CD4-positive, alpha-beta T cell treated with Interleukin-4 for 4 hours (primary cell): ENCODE measurements at places on chromosomes 11 and 22.

DNA sequence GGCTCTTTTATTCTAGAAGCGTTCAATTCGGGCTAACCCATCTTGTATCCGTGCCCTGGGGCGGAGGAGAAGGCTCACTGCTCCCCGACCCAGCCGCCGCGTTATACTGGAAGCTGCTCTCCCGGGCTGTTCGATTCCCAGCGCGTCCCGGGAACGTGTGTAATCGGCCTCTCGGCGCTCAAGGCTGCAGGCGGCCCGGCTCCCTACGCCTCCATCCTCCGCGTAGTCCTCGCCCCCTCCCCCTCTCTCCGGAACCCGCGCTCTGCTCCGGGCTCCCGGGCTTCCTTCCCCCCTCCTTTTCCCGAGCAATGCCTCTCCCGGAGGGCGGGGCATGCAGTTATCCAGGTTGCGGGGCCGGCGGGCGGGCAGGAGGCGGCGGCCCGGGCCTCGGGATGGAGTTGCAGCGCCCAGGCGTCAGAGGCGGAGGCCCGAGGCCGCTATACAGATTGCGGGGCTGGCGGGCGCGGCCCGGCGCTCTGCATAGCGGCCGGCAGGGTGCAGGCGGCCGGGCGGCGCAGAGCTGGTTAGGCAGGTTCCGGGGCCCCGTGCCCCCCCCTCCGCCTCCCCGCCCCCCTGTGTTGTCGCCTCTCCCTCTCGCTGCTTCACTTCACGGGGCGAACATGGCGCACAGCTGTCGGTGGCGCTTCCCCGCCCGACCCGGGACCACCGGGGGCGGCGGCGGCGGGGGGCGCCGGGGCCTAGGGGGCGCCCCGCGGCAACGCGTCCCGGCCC is at the start of gene KMT2A:
Gene KMT2A, plus strand, starts transcription at position 600 of the 732 bp plus-strand sequence. Its CDS starts 21 bp downstream, at position 621.
- peak; percentile 94 for DNase-seq

DNA sequence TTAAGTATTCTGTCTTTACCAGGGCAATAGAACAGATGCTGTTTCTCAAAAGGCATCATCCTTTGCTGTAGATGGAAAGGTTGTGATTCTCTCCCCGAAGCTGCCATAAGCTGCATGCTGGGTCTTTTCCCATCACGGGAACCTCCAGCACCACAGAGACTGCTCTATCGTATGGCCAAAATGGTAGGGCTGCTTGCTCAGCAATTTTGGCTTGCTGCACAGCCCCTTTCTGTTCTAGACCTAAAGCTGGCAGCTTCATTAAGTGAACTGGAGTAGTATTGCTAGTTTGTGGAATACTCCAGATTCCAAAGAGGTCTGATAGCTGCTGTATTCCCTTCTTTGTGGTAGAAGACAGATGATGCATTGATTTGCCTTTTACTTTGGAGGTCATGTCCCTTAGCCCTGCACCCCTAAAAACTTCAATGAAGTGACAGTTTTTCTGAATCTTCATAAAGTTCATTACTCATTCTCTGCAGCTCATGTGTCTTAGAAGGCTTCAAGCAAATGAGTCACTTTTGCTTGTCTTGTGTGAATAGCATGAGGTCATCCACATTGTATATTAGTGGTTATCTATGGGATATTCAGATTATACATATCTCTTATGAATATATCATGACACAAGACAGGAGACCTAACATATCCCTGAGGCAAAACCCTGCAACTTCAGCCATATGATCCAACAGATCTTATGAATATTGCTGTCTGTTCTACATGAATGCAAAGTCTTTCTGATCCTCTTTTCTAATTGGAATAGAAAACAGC is 245.3 kb downstream of the FAM76B start:
- DNase-seq: peak; percentile 17

DNA sequence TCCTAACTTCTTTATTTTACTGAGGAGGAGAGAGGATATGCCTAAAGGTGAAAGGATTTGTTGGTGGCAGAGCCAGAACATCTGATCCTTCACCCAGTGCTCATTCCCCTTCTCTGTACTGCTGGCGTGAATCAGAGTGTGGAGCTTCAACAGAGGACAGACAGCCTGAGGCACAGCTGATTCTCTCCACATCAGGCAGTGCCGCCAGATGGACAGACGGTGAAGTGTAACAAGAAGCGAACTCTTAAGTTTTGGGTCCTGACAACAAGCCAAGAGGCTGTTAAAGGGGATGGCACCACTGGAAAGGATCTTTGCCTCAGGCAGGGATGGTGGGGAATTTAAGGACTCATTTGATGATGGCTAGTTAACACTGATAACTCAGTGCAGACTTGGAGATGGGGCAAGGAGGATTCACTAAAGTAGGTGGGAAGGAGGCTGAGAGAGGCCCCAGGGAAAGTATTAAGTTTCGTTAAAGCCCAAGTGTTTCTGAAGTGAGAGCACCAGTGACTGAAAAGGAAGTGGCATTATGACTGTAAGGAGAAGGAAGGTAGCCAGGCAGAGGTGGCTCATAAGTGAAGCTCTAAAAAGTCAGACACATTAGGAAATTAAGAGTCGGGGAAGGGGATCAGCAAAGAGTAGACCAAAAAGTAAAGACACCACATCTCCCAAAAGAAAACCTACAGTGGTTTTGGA is 81.3 kb downstream of the CLPB start:
- no peak for DNase-seq

DNA sequence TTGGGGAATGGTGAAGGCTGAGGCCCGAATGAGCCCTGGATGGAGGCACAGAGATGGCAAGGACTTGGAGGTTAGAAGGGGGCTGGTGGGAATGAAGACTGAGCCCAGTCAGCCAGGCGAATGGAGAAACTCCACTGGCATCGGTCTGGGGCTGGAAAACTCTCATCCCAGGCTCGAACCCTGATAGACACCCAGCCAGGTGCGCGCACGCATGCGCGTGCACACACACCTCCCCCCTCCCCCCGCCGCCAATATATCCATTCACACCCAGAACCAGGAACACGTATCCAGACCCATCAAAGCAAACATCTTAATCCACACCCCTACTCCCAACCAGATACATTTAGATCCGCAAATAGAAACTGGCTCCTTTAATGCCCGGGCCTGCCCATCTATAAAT is 139.3 kb downstream of the CEP164 start:
- DNase-seq: no peak

DNA sequence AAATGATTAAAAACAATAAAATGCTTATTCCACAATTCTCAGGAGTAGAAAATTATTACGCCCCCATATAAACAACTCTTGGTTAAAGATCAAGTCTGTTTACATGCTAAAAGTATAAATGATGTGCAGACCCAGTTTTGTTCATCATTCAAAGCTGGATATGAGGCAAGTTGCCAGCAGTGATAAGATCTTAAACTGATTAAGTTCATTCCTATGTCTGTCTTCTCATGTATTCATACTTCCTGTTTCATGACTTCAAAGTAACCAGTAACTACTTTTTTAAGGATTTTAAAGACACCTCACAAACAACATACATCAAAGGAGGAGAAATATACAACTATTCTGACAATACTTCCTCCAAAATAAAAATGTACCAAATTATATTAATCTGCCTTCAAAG is 55.0 kb upstream of the ARHGAP32 start:
- DNase-seq: no peak

GRCh38 chr22:19730655-19731360 is 7.5 kb downstream of the GP1BB start:
- peak; percentile 71 for DNase-seq

- DNase-seq: no peak
Observed at GRCh38 chr22:48898524-48899250, 929.0 kb downstream of the BRD1 start.

- no peak for DNase-seq
Observed at GRCh38 chr11:115921540-115921939, 417.3 kb upstream of the CADM1 start.

DNA sequence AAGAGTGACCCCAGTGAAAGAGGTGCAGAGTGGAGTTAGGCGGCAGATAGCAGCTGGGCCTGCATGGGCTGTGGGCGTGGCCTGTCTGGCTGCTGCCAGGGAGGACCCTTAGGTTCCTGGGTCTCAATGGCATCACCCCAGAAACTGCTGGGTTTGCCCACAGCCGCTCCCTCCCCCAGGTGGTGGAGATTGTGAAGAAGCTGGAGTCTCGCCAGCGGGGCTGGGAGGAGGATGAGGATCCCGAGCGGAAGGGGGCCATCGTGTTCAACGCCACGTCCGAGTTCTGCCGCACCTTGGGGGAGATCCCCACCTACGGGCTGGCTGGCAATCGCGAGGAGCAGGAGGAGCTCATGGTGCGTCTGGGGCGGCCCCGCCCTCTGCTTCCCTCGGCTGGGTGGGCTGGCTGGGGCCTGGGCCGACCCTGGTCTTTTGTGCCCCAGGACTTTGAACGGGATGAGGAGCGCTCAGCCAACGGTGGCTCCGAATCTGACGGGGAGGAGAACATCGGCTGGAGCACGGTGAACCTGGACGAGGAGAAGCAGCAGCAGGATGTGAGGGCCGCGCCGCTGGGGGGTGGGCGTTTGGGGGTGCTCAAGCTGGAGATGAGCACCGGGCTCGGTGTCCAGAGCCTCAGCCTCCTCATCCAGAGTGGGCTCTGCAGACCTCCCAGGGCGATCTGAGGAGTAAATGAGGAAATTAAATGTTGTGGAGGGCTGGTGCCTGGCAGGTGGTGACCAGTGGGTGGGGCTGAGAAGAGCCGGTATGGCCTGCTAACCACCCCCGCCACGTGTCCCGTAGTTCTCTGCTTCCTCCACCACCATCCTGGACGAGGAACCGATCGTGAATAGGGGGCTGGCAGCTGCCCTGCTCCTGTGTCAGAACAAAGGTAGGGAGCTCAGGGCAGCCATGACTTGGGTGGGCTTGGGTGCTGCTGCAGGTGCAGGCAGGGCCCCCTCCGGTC is 15.0 kb downstream of the SART1 start:
- no peak for DNase-seq

- no peak for DNase-seq
Observed at GRCh38 chr22:27724157-27724556, 77.4 kb downstream of the MN1 start.

- DNase-seq: no peak
Observed at GRCh38 chr22:38754751-38755154, 1.0 kb downstream of the SUN2 start.

DNA sequence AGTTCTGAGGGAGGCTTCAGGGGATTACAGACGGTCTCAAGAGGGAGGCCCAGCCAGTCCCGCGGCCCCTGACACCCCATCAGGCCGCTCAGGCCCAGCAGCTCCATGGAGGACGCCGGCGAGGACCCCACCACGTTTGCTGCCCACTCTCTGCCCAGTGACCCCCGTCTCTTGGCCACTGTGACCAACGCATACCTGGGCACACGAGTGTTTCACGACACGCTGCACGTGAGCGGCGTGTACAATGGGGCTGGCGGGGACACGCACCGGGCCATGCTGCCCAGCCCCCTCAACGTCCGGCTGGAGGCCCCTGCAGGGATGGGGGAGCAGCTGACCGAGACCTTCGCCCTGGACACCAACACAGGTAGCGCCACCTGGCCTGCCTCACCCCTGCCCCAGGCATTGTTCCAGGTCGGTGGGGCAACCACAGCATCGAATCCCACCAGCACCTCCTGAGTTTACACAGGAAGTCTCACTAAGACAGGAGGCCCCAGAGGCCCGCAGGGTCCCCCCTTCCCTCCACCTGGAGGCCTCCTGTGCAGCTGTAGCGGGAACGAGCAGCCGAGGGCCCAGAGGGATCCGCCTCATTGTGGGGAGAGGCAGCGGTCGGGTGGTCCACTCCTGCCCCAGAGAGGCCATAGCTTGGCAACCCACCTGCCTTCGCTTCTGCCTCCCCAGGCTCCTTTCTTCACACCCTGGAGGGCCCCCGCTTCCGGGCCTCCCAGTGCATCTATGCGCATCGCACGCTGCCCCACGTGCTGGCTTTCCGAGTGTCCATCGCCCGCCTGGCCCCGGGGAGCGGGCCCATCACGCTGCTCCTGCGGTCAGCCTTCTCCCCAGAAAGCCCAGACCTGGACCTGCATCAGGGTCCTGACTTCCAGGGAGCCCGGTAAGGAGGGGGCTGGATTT is 1.0 kb downstream of the PGGHG start:
- DNase-seq: no peak

DNA sequence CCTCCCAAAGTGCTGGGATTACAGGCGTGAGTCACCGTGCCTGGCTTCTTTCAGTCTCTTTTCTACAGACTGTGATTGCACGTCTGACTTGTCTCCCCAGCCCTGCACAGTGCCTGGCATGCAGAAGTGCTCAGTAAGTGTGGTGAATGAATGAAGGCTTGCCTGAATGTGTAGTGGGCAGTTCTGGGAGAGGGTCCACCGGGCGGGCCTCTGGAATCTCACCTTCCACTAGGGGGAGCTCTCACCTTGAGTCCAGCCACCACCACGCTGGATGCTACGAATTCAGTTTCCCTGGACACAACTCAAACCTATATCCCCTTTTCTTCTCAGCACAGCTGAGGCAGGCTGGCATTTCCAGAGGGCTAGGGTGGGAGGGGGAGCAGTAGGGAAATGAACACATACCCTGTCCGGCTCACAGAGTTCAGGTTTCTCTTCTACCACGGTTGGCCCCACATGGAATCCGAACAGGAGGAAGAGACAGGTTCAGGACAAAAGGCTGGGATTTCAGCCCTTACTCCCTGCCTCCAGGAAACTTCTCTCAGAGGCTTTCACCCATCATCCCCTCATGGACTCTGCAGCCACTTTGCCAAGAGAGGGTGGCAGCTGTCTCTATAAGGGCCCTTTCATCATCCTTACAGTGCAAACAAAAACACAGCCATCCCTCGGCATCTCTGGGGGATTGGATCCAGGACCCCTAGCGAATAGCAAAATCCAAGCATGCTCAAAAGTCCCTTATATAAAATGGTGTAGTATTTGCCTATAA is 86.8 kb downstream of the NECTIN1 start:
- DNase-seq: no peak

DNA sequence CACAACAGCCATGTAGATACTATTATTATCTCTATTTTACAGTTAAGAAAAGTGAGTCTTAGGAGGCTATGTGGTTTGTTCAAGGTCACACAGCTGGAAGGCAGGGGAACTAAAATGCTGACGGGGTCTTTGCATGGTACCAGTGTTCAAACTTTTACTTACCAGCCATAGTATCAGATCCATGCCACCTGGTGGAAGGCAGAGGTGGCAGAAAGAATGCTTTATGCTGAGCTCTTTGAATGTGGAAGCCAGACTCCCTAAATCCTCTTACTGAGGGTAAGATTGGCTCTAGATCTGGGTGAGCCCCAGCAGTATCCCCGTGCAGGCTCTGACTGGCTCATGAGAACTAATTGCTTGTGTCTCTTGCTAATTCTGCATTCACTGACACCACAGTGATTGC is 54.3 kb upstream of the NAV2 start:
- no peak for DNase-seq

GRCh38 chr11:34053161-34053686 is 1.7 kb downstream of the CAPRIN1 start:
- DNase-seq: peak; percentile 78

DNA sequence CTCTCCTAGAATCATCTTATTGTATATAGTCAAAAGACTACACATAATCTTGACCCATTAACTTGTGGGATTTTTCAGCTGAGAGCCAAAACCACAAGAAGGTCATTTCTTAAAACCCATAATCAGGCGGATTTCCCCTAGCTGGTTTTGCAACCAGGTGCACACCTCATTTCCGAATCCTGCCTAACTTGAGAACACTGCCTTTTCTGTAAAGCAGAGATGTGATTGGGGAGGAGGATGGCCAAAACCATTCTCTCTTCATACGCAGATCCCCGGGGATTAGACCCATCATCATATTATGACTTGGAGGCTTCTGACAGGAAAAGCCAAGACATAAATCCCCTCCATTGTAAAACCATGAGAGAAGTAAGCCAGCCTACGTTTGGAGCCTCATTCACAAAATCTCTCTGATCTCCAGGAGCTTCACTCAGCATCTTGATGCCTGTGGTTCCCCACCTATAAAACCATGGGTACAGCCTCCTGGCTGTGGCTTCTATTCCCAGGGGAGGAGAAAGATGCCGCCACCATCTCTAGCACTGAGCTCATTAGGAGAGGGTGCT is 191.3 kb downstream of the KIF18A start:
- no peak for DNase-seq

GRCh38 chr11:6608011-6608410 is 4.0 kb downstream of the TAF10 start:
- no peak for DNase-seq
